ENCODE measurements at places on chromosomes 6 and 20.

GRCh38 chr6:18161431-18161830 lies 6.2 kb downstream of the KDM1B start:
- no peak for DNase-seq

DNA sequence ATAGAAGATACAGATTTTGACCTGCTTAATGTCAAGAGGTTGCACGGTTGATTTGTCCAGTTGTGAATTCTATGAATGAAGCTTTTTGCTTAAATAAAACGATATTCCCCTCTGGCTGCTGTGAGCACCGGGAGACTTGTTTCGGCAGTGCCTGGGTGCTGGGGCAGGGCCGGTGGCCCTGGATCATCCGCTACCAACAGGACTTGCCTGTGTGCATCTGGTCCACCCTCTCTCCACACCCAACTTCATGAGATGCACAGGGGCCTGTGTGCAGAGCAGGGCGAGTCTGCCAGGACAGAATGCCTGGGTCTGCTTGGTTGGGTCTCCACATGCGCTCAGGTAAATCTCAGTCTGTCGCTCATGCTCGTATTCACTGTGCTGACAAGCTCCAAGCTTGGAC lies 65.5 kb downstream of the TSHZ2 start:
- DNase-seq = no peak

DNA sequence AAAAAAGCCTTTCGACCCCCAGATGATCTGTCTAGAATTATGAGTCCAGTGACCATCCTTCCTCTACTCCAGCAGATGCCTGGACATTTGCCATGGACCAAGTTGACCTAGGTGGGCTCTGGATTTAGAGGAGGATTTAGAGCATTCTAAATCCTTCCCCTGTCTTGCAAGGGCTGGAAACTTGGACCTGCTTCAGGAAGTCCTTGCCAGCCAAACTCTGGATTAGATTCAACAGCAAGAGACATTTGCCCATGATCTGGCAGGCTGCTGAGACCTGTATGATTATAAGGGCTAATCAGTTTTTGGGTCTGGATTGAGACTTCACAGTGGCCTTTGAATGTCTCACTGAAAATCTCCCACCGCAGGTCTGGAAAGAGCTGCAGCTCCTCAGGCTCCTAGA lies 13.1 kb upstream of the HDGFL1 start:
- no peak for DNase-seq

DNA sequence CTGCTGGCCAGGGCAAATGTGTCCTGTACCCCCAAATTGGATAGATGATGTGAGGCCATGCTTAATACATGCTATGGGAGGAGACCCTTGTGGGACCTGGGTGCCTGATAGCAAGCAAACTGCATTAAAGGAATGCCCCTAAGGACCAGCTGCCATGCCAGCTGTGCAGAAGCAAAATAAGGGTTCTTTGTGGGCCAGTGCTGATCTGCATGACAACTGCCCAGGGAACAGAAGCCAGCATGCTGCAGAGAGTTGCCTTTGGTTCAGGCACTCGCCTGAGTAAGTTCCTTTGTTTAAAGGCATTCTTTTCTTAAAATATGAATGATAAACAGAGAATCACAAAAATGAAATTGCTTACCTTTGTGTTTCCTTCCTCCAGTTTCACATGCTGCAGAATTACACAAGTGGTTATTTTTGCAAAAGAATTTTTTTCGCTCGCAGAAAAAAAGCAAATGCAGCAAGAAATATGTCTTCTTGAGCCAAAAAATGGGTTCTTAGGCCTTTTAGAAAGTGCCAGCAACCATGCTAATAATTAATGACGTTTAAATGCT lies 6.9 kb upstream of the SYNDIG1 start:
- no peak for DNase-seq

- no peak for DNase-seq
Measured at GRCh38 chr6:49847673-49848072, 18.7 kb downstream of the CRISP1 start.

DNA sequence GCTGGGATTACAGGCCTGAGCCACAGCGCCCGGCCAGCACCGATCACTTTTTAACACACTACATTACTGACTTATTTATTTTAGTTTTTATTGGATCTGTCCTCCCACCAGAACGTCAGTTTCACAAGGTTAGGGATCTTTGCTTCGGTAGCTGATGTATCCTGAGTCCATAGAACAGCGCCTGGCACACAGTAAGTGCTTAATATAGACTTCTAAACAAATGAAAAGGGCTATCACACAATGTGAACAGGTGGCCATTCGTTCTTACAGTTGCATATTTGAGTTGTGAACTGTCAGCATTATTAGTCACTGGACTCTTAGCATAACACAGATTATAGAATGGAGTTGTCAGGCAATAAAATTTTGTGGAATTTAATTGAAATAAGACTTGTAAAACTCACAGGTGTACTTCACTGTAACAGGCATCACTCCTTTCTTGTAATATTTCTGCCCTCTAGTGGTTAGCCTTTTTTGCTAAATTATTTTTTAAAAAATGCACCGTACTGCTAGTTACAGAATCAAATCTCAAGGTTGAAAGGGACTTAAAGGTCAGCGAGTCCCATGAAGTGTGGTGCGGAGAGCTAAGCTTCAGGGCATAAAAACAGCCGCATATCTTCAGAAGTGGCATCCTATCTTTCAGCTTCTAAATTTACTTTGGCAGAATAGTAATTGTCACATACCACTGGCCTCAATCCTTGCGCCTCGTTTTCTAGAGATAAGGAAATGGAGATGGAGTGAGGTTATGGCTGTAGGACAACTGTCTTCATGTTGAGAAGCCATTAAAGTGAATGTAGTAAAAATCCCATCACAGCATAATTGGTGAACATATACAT lies 3.4 kb upstream of the TBC1D7 start:
- DNase-seq = peak; percentile 57

GRCh38 chr20:9945408-9945807 lies 89.4 kb upstream of the ANKEF1 start:
- no peak for DNase-seq

DNA sequence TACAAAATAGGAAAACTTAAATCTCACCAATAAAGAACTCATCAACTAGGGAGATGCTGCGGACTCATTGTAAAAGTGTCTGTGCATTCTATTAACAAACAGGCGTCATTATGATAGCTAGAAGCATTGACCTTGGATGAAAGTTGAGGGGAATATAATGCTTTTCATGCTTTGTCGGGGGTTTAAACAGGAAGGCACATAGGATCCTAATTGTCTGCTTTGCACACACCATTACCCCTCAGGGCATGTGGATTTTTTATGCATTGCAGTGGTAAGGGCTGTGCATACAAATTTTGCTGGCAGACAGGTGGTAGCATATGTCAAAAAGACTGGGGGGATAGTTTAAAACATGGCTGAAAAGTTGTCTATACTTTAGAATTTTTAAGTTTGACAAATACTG lies 447.9 kb upstream of the PLCB4 start:
- no peak for DNase-seq

DNA sequence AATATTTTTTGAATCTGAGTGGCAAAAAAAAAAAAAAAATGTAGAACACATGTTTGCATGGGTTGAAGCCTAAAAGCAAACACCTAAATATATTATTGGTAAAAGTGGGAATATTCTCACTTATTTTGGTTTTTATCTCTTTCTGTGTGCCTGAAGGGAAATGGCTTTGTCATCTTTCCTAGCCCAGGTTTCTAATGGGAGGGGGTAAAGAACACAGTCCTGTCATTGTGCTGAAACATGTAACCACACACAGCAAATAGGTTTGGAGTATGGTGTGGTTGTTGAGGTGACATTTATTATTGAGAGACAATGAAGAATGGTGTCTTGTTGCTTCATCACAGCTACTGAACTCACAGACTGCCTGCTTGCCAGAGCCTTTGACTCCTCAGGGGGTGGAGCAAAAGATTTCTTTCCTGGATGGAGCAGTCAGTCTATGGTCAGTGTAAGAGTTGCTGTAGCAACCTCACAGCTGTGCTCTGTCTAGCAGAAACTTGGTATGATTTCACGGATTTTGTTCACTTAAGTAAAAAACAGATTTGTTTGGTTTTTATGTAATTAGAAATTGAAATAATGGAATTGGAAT lies 70.2 kb downstream of the CEP57L1 start:
- no peak for DNase-seq

DNA sequence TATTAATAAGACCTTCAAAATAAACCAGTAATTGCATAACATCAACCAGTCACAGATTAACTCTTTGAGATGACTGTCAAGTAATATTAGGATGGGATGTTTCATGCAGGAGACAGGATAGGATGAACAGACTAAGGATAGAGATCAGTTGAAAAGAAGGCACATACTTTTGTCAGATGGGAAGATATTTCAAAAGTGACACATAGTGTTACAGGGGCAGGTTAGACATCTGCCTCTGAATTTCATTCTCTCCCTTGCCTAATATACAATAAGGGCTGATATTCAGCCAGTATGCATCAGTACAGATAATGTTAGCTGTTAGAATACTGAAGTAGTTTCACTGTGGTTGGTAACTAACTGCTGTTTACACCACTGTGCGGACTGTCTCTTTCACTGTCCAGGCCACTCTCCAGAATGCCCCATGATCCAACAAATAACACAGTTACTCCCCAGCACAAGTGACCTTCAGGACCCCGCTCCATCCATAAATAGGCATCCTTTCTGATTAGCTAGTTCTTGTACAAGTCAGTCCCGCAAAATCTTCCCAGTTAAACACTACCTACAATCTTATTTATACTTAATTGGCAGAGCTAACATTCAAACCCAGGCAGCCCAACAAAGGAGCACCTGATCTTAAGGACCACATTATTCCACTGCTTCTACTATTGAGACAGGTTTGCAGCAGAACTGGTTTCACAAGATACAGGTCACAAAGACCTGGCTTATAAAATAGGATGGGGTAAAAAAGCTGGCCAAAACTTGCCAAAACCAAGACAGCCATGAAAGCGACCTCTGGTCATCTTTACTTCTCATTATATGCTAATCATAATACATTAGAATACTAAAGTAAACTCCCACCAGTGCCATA lies 21.9 kb upstream of the PLN start:
- no peak for DNase-seq

DNA sequence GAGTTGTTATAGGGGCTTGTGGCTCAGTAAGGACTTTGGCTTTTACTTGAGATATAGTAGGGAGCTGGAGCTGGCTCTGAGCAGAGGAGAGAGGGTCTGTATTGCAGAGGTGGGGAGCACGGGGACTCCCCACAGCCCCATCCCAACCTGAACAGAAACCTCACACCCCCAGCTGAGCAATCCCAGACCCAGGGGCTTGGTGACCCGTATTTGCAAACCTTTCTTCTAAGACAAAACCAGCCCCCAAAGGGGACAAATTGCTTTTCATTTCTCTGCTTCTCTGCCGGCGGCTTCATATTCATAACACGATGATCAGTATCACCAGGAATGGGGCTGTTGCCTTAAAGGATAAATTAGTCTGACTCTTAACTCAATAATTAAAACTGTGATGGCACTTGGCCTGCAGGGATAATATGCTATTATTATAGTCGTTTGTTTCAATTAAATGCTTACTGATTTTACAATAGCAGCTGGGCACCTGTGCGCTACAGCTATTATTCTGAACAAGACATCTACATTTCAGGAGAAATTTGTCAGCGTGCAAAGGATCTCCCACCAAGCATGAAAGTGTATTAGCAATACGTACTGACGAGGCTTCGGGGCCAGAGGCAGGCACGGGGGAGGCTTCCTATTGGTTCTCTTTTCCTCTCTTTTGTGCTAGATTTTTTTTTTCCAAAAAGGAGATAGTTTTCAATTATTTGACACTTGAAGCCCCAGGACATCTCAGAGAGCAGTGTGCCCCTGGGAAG lies 118.1 kb downstream of the TOX2 start:
- no peak for DNase-seq

DNA sequence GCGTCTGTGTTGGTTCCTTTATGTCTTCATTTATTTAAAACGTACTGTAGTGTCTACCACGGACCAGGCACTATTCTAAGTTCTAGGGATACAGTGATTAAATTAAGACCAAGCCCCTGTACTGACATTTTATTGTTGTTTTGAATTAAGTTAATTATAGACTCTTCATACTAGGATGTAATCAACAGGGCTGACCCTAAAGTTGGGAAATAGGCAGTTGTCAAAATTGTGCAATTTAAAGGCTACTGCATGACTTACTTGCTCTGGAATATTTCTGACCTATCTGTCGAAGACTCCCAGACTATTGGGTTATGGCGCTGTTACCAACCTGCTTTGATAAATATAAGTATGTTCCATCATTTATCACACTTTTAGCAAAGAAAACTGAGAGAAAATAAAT lies 6.7 kb downstream of the MYO6 start:
- DNase-seq = no peak

DNA sequence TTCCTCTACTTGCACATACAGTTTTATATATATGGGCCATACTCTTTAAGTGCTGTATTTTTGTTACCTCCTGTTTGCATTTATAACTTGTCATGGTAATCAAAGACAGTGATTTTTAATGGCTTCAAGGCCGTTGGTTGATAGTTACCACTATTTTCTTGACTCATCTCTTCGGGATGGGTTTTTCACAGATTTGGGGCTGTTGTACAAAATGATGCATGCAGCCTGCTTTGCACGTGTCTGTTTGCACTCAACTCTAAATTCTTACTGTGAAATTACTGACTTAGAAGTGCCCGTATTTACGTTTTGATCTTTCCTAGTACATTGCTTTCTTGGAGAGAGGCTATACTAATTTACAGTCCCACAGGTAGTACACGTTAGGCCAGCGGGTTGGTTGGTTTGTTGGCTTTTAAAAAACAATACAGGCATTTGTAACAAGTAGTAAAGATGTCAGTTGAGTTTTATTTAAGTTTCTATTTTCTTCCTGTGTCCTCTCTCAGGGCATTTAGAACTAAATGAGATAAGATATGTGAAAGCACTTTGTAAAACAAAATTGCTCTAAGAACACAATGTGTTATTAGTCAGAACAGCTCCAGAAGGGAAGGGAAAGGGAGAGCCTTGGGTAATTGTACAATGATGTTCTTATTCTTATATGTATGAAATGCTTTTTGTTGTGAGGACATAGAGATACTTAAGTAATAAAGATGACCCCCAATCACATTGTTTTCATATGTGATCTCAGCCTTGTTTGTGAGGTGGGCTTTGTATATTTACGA lies 11.7 kb downstream of the JARID2 start:
- no peak for DNase-seq

DNA sequence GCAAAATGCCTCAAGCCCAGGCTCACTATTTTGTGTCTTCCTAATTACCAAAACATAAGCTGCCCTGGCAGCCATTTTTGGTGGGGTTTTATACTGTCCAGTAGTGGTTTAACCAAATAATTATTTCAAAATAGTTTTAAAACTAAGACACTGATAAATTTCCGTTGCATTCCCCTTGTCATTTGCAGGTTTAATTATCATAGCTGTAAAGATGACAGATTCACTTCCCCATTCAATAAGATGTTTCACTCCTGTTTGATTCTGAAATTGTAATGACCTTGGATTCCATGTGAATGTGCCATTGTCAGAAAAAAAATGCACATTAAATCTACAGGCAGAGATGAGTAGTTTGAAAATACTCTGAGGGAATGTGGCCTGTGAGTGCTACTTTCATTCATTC lies 172.0 kb downstream of the COL9A1 start:
- no peak for DNase-seq

GRCh38 chr6:18165751-18166150 lies 10.5 kb downstream of the KDM1B start:
- DNase-seq = no peak

- DNase-seq = no peak
Measured at GRCh38 chr6:34909320-34909883, 20.3 kb downstream of the ANKS1A start.

All from CD4-positive, alpha-beta T cell treated with Interleukin-4 for 4 hours (primary cell).